ENCODE measurements at places on chromosomes 12 and 14. TPM values are rescaled to one million over a fixed set of nuclear protein-coding genes. Genes with fewer than 3 reads are reported as not detected.

DNA sequence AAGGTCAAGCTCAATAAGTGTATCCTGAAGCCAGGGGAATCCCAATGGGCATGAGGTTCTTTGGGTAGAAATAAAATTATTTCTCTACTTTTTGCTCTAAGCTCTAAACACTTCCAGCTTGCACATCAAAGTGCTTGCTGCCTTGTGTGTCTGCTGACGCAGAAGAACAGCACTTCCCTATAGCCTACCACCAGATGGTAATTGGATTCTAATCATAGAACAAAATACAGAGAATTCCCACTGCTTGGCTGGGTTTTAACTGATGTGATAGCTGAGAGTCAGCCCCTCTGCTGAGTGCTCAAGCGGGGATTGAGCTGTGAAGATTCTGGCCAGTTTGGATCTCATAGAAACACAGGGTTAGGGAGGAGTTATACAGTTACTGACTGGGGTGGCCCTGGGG is 132.4 kb upstream of the GZMB start:
- DNase-seq: no peak
- H3K36me3 ChIP-seq: no peaks in the 10 kb centered on the region
- H3K27ac ChIP-seq: no peak overlapping the region
- no peak overlapping the region for H3K4me3 ChIP-seq

DNA sequence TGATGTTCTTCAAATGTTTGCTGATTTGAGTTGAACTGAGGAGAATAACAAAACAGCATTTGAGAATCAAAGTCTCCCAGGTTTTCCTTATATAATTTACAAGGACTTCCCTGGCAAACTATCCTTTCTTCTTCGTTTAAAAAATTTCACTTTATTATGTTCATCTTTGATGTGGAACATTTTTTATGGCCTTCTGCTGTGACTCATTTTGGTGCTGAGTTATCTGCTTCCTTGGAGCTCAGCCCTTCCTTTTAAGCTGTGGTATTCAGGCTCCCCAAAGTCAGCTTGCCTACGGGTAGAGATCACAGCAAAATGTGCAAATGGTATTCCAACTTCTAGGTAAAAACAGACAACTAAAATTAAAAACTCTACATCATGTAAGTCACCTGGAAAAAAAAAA is 1.4 kb upstream of the ANO4 start:
- H3K36me3 ChIP-seq: no peaks in the 10 kb centered on the region
- no peaks in the 10 kb centered on the region for H3K27me3 ChIP-seq
- no peak overlapping the region for H3K27ac ChIP-seq
- H3K4me1 ChIP-seq: no peaks in the 10 kb centered on the region
- H3K4me3 ChIP-seq: no peak overlapping the region
- DNase-seq: no peak

GRCh38 chr12:26268841-26269561 is 73.6 kb downstream of the SSPN start:
- H3K36me3 ChIP-seq: no peaks in the 10 kb centered on the region
- H3K27ac ChIP-seq: no peak overlapping the region
- no peak for DNase-seq
- H3K4me3 ChIP-seq: no peak overlapping the region
- no peaks in the 10 kb centered on the region for H3K27me3 ChIP-seq

The SPTB gene
- not detected for polyA plus RNA-seq

The SMIM41 gene
- polyA plus RNA-seq: 0.12 TPM

The NKX2-1 gene
- polyA plus RNA-seq: not detected

The TBC1D30 gene
- polyA plus RNA-seq: 0.06 TPM

Data from B cell (primary cell).